DMS79 (cell line): ENCODE measurements at places on chromosomes 16 and 17.

DNA sequence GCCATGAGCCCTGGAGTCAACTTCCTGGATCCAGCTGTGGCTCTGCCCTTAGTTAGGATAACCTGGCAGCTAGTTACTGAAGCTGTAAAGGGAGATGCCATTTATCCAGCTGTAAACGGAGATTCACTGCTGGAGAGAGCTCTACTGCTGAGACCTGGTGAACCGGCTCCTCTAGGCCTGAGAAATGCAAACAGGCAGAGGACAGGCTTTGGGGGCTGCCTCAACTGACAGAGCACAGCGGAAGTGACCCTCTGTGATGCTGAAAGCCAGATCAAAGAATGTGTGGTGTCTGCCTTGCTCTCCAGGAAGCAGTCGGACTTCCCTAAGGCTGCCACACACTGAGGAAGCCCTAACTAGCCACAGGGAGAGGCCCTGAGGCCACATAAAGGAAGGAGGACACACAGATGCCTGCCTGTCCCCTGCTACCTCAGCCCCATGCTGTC, 21.9 kb upstream of the GPRC5C start:
- DNase-seq, result no peak

- DNase-seq, result no peak
These were observed 68.7 kb downstream of the HIC1 start for GRCh38 chr17:2123375-2124251.

DNA sequence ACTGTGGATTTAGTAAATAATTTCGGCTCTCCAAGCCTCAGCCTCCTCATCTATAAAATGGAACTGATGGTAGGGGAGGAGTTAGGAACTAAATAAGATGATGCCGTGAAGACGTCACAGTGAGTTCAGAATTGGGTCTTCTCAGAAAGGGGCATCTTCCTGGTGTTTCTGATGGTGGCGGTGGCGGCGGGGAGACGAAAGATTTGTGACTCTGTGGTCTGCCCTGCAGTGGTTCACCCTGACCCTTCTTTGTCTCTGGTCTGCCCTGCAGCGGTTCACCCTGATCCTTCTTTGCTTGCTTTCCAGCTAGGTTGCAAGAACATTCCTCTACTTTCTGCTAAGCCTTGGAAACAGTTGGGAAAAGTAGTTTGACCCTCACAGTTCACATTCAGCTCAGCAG, 34.3 kb downstream of the WFDC1 start:
- DNase-seq, result no peak

GRCh38 chr17:73646409-73647300, 2.4 kb upstream of the SDK2 start:
- no peak for DNase-seq

GRCh38 chr17:55174133-55174532, 90.6 kb upstream of the HLF start:
- no peak for DNase-seq

- peak; percentile 92 for DNase-seq
These were observed 841 bp downstream of the C16orf89 start for GRCh38 chr16:5064915-5065314.

GRCh38 chr16:27286451-27286850, 17.9 kb upstream of the NSMCE1 start:
- no peak for DNase-seq
